Stimulated activated CD8-positive, alpha-beta memory T cell treated with anti-CD3 and anti-CD28 coated beads, Interleukin-2, amount 100 ng/mL, for 48 hours (primary cell): ENCODE measurements at places on chromosomes 7 and 10.

DNA sequence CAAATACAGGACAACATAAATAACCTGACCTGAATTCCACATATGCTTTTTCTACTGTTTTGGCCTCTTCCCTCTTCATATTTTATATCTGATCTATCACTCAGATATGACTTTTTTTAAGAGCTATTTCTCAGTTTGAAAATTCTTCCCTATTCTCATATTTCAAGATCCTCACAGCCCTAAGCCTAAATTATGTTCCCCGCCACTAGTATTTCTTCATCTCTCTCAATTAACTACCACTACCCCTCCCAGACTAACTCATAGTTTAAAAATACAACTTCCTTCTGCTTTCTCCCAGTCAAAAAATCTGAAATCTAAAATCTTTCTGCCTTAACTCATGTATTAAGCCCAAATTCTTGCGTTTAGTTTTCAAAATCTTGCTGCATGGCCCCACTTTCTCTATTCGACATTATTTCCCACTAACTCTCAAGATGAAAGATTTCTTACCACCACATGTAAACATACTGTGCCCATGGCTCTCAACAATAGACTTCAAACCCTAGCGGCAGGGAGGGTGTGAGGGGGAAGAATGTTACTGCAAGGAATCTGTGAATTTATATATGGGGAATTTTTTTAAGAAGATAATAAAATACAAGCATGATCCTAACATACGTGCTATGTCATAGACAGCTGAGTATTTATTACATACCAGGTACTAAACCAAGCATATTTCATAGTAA is 64.6 kb downstream of the TFEC start:
- DNase-seq, result no peak

GRCh38 chr10:69892816-69893215 is 91.1 kb downstream of the COL13A1 start:
- no peak for DNase-seq

DNA sequence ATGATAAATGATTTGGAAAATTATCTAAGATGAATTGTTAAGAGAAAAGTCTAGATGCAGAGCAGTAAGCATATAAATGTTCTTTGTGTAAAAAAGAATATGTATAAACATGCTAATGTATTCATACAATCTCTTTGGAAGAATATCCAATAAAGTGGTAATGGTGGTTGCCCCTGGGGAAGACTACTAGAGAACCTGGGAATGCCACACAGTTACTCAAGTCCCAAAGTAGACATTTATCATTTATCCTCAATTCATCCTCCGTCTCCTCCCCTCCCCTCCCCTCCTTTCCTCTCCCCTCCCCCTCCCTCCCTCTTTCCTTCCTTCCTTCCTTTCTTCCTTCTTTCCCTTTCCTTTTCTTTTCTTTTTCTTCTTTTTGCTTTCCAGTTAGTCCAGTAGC is 51.7 kb downstream of the LRRC18 start:
- no peak for DNase-seq

GRCh38 chr10:58674251-58674650 is 161.6 kb downstream of the BICC1 start:
- no peak for DNase-seq

DNA sequence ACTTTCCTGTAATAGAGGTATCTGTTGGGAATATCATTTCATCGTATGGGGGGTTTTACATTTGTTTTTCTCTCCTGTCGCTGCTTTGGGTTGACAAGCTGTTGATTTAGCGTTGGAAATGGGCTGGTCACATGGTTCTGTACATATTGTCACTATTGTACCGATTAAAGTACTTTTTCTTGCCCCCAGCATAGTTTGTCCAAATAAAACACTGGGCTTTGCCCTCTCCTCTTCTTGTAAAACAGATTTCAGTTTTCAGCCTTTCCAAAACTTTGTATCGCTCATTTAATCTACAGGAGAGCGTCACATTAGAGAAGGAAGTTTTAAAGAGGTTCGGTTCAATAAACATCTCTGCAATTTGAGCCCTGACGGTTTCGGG is 4.0 kb downstream of the BMI1 start:
- DNase-seq, result no peak

DNA sequence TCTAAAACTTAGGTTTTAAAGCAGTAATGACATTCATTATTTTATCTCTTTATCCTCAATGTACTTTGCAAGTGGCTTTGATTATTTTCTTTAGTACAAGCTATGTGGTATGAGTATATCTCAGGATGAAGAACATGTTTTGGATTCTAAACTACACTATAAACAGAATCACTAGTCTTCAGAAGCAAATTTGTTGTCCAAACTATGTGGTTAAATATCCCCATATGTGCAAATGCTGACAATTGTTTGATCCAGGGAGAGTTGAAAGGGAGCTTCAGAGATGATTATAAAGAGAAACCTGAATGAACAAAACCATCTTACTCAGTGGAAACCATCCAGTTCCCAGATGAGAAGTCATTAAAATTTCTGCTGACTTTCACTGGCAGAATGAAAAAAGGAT is 179.3 kb downstream of the MDFIC start:
- no peak for DNase-seq

- DNase-seq, result no peak
Observed at GRCh38 chr7:8637322-8637721, 203.9 kb downstream of the NXPH1 start.

DNA sequence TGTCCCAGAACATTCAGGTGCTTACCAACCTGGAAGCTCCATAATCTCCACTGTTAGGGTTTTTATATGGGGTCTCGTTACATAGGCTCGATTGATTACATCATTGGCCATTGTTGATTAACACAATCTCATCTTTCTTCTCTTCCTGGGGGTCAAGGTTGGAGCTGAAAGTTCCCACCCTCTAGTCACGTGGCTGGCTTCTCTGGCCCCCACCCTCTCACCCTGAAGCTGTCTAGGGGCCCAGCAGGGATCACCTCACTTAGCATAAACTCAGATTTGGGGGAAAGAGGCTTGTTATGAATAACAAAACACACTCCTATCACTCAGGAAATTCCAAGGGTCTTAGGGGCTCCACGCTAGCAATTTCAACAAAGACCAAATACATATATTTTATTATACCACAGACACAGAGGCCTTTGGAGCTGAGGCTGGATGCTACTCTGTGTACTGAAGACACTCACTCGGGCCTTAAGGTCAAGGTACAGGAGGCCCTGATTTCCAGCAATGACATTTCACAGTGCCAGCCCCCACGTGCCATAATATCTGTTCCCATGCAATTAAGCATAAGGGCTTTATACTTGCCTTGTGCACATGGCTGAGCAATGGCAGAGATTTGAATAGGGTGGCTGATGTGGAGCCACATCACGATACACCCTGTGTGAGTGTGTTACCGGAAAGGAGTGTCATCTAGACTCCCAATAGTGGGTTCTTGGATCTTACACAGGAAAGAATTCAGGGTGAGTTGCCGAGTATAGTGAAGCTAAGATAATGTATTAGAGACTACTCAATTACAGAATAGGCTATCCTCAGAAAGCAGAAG is 108.2 kb downstream of the COL26A1 start:
- DNase-seq, result no peak

DNA sequence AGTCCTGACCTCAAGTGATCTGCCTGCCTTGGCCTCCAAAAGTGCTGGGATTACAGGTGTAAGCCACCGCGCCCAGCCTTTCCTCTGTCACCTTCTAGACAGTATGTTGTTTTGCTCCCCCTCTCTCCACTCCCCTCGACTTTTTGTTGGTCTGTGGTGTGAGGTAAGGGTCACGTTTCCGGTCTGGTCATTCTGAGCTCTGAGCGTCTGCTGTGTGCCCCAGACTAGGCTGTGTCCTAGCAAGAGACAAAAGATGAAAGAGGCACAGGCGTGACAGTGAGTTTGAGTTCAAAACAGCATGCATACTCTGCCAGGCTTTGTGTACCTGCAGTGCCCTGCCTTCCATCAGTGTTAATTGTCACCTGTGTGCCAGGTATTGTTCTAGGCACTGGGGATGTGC is 87.4 kb upstream of the PPIF start:
- DNase-seq, result no peak

- DNase-seq, result no peak
Observed at GRCh38 chr7:117630907-117631564, 151.2 kb downstream of the CFTR start.

- no peak for DNase-seq
Observed at GRCh38 chr7:18995811-18996426, 121.5 kb downstream of the TWIST1 start.

GRCh38 chr10:99537989-99538917 is 5.5 kb downstream of the NKX2-3 start:
- no peak for DNase-seq

DNA sequence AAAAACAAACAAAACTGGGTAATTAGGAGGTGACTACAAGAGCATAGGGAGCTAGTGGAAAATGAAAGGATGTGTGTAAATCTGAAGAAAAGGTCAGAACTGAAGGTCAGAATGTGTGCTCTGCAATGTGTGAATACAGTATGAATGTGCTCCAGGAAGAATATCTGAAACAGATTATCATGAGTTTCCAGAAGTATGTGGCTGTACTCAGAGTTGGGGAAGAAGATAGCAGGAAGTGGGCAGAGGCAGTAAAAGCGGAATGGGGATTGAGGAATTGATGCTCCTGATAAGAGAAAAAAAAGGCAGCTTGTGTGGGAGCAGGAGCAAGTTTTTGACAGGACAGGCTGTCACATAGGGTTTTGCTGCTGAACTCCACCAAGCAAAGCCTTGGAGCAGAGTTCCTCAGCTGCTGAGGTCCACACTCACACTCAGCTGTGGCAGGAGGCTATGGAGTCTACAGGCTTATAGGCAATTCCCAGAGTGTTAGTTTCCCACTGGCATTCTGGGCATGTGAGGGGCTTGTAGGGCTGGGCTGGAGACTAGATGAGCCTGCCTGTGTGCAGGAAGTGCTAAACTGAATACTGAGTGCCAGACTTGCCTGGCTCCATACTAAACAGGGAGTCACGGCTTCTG is 22.9 kb downstream of the H2AZ2 start:
- no peak for DNase-seq

DNA sequence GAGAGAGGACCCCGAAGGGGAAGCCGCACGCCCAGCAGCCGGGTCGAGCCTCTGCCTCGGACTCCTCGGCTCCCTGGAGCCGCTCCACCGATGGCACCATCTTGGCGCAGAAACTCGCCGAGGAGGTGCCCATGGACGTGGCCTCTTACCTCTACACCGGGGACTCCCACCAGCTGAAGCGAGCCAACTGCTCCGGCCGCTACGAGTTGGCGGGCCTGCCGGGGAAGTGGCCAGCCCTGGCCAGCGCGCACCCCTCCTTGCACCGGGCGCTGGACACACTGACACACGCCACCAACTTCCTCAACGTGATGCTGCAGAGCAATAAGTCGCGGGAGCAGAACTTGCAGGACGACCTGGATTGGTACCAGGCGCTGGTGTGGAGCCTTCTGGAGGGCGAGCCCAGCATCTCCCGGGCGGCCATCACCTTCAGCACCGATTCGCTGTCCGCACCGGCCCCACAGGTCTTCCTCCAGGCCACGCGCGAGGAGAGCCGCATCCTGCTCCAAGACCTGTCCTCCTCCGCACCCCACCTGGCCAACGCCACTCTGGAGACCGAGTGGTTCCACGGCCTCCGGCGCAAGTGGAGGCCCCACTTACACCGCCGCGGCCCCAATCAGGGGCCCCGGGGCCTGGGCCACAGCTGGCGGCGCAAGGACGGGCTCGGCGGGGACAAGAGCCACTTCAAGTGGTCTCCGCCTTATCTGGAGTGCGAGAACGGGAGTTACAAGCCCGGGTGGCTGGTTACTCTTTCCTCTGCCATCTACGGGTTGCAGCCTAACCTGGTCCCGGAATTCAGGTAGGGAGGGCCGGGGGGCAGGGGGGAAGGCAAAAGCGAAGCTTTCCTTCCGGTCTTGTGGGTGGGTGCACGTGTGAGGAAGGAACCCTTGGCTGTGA is 973 bp downstream of the GPR158 start:
- no peak for DNase-seq

DNA sequence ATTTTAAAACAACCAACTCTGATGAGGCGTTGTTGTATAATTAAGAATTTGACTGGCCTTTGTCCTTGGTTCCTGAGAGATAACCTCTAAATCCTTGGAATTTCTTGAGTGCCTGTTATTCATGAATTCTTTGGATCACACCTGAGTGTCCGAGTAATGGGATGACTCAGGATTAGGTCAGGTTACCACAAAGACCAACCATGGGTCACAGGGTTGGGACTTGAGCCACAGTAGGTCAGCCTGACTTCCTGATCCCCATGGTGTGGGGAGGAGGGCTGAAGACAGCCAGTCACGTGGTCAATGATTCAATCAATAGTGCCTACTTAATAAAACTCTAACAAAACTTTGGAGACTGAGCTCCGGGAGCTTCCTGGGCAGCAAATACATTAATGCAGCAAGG is 192.5 kb downstream of the GFRA1 start:
- no peak for DNase-seq

GRCh38 chr7:128112018-128112780 is 81.0 kb upstream of the LRRC4 start:
- DNase-seq, result no peak

DNA sequence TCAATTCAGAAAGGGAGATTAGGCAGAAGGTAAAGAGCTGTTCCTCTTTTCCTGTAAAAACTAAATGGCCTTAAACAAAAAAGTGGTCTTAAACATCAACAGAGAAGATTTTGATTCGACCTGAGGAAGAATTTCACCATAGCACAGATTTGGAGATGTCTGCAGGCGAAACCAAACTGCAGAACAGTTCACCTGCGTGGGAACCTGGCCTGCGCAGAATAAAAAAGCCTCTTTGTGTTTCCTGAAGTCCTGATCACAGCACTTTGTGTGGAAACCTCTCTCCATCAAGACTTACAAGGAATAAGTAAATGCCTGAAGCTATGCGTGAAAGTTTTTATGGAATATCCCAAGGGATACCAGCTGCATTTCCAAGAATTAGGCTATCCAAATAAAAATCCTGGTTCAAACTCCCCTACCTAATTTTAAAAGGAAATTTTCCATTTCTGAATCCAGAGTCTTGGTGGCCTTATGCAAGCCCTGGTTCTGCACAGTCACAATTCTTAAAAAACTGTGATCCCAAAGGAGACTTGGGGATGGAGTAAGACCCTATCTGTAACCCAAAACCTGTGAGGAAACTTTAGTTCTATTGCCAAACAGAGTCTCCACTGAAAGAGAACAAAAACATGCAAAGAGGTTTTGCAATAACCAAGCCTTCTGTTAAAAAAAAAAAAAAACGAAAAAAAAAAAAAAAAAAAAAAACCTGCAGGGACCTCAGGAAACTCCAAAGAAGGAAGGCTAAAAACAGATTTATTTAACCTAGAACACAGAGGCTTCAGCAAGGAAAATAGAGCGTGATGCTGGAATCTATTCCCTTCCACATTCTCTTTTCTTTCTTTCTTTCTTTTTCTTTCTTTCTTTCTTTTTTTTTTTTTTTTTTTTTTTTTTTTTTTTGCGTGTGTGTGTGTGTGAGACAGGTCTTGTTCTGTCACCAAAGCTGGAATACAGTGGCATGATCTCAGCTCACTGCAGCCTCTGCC is 10.4 kb downstream of the CALML3 start:
- DNase-seq, result no peak

- no peak for DNase-seq
Observed at GRCh38 chr7:100612730-100613390, 520 bp downstream of the MOSPD3 start.

DNA sequence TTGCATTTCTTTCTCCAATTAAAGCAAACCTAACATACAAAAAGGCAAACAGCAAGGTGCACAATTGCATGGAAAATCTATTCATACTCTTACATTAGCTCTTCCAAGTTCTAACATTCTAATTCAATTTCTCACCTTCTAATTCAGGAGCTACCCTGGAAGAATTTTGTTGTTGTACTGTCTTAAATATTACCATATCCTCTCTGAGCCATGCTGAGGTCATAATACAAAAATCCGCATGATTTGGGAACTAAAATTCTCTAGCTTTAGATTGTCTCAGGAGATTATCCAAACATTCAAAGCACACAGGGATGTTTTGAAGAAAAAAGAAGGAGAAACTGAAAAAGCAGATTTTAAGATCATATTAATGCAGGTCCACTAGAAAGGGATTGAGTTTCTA is 229.9 kb downstream of the KIAA1217 start:
- DNase-seq, result no peak
